Esophagus muscularis mucosa (tissue), 4 donors: ENCODE measurements at places on chromosomes 3 and 15. TPM values are rescaled to one million over a fixed set of nuclear protein-coding genes. Genes with fewer than 3 reads are reported as not detected.

DNA sequence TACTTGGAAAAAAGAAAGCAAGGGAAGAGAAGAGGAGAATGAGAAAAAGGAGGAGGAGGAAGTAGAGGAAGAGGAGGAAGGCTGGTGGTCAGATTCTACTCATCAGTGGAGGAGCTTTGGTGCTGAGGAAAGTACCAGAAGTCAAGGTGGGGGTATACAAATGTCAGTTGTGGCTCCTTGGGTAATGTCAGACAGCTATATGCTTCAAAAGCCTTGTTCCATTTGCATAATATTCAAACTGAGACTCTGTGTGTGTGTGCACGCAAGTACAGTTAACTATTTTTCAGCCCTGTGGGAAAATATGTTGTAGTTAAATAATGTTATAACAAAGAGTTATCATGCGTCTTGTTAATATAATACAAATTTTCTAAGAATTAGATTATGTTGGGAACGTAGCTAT, 609.7 kb downstream of the PDCD6IP start:
- DNase-seq: no peak
- no peaks in the 10 kb centered on the region for H3K36me3 ChIP-seq
- H3K4me3 ChIP-seq: no peak overlapping the region
- H3K27ac ChIP-seq: no peak overlapping the region
- H3K27me3 ChIP-seq: no peaks in the 10 kb centered on the region

DNA sequence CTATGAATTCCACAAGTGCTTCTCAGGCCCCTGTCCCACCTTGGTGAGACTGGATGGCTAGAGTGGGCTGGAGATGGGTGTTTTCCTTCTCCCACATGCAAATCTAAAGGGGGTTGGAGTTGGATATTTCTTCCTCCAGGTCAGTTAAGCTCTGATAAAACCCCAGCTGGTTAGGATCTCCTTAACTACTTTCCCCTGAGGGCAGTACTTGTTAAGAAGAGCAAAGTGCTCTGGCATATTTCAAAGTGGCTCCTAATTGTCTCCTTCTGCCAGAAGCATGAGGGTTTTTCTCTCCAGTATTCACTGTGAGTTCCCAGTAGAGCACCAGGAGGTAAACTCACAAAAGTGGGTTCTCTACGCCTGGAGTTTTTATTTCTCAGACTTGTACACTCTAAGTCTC, 31.4 kb downstream of the COL6A6 start:
- DNase-seq: no peak
- H3K27ac ChIP-seq: no peak overlapping the region
- no peaks in the 10 kb centered on the region for H3K4me1 ChIP-seq
- no peaks in the 10 kb centered on the region for H3K36me3 ChIP-seq
- no peaks in the 10 kb centered on the region for H3K27me3 ChIP-seq

DNA sequence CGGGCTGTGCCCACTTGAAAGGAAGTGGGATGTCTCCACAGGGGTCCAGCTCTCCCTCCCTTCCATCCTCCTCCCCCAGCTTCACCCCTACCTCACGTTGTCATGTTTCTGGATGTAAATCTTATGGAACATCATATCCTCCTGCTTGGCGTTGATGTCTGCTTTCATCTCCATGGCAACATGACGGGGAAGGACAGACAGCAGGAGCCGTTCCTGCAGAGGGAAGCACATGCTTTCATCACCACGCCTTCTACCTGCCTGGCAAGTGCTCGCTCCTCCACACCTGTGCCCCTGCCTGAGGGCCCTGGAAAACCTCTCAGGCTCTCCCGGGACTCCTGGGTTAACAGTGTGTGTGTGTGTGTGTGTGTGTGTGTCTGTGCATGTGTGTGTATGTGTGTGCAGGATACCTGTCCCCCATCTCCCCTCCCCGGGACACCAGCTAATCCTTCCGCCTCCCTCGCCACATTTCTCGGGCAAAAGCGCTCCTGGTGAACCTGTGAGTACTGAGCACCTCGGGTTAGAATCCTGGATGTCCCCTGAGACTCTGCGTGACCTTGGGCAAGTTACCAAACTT, 101.1 kb downstream of the ADCY5 start:
- H3K36me3 ChIP-seq: peaks cover 4% of the 10 kb centered on the region
- no peak for DNase-seq
- peaks cover 100% of the 10 kb centered on the region for H3K4me1 ChIP-seq
- H3K27me3 ChIP-seq: no peaks in the 10 kb centered on the region
- peak overlapping the region; percentile 85 for H3K27ac ChIP-seq

- H3K27ac ChIP-seq: no peak overlapping the region
- no peak for DNase-seq
- no peak overlapping the region for H3K4me3 ChIP-seq
- no peaks in the 10 kb centered on the region for H3K36me3 ChIP-seq
- no peaks in the 10 kb centered on the region for H3K27me3 ChIP-seq
- no peaks in the 10 kb centered on the region for H3K4me1 ChIP-seq
These were observed 62.3 kb downstream of the EPHB1 start for GRCh38 chr3:134857356-134857755.

GRCh38 chr3:128624526-128625138, 26.0 kb downstream of the RPN1 start:
- no peaks in the 10 kb centered on the region for H3K27me3 ChIP-seq
- peak overlapping the region; percentile 44 for H3K27ac ChIP-seq
- no peak for DNase-seq
- H3K4me1 ChIP-seq: peaks cover 38% of the 10 kb centered on the region
- H3K4me3 ChIP-seq: no peak overlapping the region

- peaks cover 26% of the 10 kb centered on the region for H3K4me1 ChIP-seq
- no peak for DNase-seq
- H3K27me3 ChIP-seq: no peaks in the 10 kb centered on the region
- peaks cover 4% of the 10 kb centered on the region for H3K36me3 ChIP-seq
These were observed 217.2 kb upstream of the UMPS start for GRCh38 chr3:124512881-124513609.

- no peak overlapping the region for H3K4me3 ChIP-seq
- no peaks in the 10 kb centered on the region for H3K4me1 ChIP-seq
- H3K27me3 ChIP-seq: no peaks in the 10 kb centered on the region
- no peak overlapping the region for H3K27ac ChIP-seq
- H3K36me3 ChIP-seq: no peaks in the 10 kb centered on the region
These were observed 166.1 kb downstream of the FRMD5 start for GRCh38 chr15:44029003-44029402.

- no peaks in the 10 kb centered on the region for H3K36me3 ChIP-seq
- no peak overlapping the region for H3K4me3 ChIP-seq
- H3K4me1 ChIP-seq: no peaks in the 10 kb centered on the region
- no peak overlapping the region for H3K27ac ChIP-seq
- DNase-seq: no peak
- H3K27me3 ChIP-seq: no peaks in the 10 kb centered on the region
These were observed 1028.6 kb downstream of the OTOL1 start for GRCh38 chr3:162525066-162525742.

DNA sequence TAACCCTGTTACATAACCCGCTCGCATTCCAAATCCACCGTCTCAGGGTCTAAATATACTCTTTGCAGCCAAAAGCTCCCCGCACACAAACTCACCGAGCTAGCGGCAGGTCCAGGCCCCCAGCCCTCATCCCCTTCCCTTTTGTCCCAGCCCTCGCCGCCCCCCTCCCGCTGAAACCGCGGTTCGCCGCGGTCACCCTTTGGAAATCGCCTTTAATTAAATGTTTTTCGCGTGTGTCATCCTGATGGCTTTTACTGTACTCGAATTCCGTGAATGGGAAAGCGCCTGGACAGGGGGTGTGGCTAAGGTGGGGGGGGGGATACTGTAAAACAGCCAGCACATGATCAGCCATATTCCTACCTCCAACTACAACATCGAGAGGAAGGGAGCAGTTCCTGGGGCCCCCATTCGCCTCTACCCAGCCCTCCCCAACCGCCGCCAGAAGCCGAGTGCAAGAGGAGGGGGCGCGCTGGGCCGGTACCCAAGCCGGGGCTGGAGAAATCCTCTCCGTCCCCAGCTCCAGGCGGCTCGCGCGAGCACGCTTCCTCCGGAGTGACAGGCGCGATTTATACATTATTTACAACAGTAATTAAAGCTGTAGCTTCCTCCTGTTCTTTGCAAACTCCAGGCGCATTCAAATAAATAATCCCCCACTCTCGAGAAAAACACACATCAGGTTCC, 1.7 kb downstream of the RORA start:
- H3K36me3 ChIP-seq: no peaks in the 10 kb centered on the region
- no peaks in the 10 kb centered on the region for H3K27me3 ChIP-seq
- peak overlapping the region; percentile 76 for H3K4me3 ChIP-seq
- H3K4me1 ChIP-seq: peaks cover 25% of the 10 kb centered on the region
- peak overlapping the region; percentile 74 for H3K27ac ChIP-seq

DNA sequence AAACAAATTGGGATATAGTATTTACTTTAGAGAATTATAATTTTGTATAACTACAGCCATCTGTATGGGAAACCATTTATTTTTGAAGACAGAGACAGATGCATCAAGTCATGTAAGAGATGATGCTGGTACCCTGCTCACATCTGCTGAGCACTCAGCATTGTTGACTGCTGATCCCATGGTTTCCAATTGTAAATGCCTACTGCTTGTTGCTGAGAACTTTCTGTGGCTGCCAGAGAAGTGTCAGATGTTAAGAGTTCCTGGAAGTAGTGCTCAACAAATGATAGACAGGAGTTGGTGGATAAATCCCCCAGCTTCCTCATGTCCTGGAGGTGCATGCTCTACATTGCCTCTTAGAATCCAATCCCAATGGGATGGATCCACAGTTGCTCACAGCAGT, 167.1 kb downstream of the OXSM start:
- no peaks in the 10 kb centered on the region for H3K4me1 ChIP-seq
- H3K4me3 ChIP-seq: no peak overlapping the region

Gene COL8A1
- 139 TPM for total RNA-seq

Gene CMTM8
- total RNA-seq: 1.7 TPM

Gene GASK1A
- 12.9 TPM for total RNA-seq
